ENCODE measurements at places on chromosomes 1 and 21.
A peak's percentile ranks its signal among the peaks of the same experiment; 100 is the strongest.

- no peak for DNase-seq
Measured at GRCh38 chr1:197312163-197312562, 44.1 kb downstream of the CRB1 start.

- no peak for DNase-seq
Measured at GRCh38 chr1:82052563-82052962, 251.8 kb downstream of the ADGRL2 start.

DNA sequence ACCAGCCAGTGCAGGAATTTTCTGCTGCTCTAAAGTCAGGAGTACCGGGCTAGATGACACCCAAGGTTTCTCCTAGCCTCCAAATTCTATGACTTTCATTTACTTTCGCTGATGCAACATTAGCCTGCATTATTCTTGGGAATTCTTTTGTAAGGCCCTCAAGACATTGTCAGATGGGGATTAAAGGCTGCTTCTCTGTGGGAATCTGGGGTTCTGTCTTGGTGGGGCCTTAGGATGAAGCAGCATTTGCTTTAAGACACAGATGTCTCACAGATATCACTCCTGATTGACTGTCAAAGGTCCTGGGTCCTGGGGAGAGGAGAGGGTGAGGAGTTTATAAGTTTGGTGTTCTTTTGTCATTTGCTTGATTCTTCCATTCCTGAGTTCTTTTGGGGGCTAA, 11.6 kb downstream of the PKP1 start:
- no peak for DNase-seq

DNA sequence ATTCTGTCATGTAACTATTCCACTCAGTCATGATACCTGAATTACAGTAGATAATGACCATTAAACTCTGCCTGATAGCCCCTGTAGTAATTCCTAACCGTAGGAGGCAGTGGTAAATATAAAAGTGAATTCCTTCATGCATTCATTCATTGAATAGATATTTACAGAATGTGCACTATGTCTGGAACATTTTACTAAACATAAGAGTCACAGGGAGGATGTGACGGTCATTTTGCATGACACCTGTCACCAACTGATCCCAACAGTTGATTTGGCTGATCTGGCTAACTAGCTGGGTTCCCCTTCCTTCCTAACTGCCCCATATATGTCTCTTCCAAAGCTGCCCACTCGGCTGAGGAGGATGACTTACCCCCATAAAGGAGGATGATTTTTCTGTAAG, 2.2 kb upstream of the RNPC3 start:
- DNase-seq: no peak

GRCh38 chr1:11184973-11185372, 4.2 kb upstream of the ANGPTL7 start:
- no peak for DNase-seq

DNA sequence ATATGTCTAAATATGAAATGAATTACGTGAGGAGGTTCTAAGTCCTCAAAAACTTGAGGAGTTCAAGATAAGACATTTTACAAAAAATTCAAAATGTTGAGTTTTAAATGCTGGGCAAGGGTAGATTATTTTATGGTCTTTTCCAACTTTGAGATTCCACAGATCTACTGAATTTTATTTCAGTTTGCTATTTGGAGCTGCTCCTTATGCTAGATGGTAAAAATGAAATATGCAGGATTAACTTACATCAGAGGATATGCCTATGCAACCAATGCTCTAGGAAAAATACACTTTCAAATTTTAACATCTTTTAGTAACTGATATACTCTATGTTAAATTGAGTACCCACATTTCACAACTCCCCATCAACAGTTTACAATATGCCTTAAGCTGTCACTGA, 83.1 kb downstream of the SCMH1 start:
- no peak for DNase-seq

- DNase-seq: no peak
Measured at GRCh38 chr1:181386951-181387350, 96.4 kb upstream of the CACNA1E start.

DNA sequence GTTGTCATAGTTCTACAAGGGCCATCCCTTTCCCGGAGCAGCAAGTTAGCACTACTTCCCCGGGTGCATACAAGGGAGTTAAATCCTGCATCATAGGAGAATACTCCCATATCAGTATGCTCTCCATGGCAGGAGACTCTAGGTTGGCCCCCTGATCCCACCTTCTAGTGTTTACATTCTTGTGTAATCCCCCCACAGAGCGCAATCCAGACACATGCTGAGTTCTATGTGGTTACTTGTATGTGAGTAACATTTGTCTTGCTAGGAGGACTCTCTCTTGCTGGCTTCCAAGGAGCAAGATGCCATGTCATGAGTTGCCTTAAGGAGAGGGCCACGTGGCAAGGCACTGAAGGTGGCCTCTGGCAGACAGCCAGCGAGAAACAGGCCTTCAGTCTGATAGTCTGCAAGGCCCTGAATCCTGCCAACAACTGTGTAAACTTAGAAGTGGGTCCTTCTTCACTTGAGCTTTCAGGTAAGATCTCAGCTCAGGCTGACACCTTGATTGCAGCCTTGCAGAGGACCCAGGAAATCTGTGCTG, 155.3 kb downstream of the CDC7 start:
- DNase-seq: no peak

DNA sequence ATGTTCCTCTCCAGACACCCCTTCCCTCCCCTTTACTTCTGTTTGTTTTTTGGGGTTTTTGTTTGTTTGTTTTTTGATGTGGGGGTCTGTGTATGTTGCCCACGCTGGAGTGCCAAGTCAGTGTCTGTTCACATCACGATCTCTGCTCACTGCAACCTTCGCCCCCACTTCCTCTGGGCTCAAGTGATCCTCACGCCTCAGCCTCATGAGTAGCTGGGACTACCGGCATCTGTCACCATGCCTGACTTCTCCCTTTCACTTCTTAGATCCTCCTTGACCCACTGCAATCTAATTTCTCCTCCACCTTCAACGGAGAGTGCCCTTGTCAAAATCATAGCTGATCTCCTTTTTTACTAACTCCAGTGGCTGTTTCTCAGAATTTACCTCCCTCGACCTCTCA, 100.7 kb upstream of the KIF26B start:
- peak; percentile 42 for DNase-seq

GRCh38 chr1:151783796-151784195, 6.5 kb downstream of the TDRKH start:
- no peak for DNase-seq

- DNase-seq: no peak
Measured at GRCh38 chr1:215489771-215490565, 77.1 kb upstream of the KCTD3 start.

DNA sequence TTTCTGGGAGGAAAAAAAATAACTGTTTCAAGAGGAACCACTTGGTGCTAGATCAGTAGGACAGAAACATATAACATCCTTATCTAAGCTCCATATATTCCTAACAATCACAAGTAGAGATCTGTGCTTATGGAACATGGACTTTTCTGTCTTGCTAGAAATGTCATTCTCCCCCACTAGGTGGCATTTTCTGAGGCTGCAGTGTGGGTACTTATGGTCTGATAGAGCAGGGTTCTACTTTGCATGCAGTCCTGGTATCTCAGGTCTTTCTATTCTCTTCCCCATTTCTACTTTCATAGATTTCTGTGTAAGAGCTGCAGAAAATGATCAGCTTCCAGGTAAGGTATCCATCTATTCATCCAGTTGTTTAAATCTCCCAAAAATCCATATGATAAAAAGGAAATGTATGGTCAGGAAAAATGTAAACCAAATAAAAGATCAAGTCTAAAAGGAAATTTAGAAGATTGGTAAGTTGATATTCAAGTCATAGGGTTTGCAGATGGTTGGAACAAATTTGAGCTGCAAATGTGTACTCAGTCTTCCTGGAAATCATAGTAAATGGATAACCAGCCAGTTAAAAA, 1.5 kb downstream of the ZNF684 start:
- peak; percentile 87 for DNase-seq

DNA sequence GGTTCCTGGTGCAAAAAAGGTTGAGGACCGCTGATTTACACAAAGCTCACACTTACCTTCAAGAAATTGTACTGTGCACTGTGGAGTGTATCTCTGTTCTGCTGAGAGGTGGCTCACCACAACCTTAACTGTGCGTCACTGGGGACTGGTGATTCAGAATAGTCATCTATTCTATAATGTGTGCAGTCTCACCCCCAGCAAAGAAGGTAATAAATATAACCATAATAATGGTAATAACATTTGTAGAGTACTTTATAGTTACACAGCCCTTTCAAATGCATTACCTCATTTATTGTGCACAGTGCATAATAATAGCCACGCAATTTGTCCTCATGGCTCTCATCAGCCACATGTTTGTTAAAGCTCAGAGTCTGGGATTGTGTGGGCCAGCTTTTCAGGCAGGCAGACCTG, 59.4 kb upstream of the DUSP10 start:
- DNase-seq: no peak

DNA sequence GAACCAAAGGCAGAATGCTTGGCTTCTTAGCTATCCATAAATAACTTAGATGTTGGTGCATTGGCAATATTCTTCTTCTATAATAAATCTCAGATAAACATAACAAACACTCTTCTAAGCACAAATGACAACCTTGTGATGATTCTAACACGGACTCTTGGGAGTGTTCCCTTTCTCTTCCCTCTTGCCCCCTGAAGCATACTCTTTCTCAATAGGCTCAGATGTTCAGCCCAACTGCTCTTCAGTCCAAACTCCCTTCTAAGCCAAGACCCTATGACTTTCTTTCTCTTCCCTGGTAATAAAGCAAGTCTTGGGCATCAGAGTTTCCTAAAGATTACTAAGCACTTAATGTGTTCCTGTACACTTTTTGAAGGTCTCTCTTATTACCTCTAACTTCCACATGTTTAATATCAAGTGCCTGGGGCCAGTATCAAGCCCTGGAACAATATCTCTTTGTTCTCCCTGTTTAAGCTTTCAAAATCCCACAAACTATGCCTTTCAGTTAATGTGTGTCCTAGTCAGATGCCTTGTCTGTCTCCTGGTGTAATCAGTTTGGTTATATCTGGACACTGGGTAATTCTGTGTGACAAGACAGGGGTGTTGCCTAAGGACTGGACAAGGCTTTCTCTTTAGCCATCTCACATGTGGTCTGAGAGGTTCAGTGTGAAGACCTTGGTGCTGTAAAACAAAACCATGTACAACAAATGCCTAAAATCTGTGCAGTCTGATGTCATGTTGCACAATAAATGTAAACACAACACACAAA, 92.9 kb upstream of the IVNS1ABP start:
- DNase-seq: no peak

GRCh38 chr1:154213274-154213673, 7.1 kb upstream of the CFAP141 start:
- no peak for DNase-seq

- DNase-seq: peak; percentile 25
Measured at GRCh38 chr21:38202811-38203210, 54.0 kb upstream of the KCNJ15 start.

- no peak for DNase-seq
Measured at GRCh38 chr1:190452272-190452848, 25.3 kb downstream of the BRINP3 start.

DNA sequence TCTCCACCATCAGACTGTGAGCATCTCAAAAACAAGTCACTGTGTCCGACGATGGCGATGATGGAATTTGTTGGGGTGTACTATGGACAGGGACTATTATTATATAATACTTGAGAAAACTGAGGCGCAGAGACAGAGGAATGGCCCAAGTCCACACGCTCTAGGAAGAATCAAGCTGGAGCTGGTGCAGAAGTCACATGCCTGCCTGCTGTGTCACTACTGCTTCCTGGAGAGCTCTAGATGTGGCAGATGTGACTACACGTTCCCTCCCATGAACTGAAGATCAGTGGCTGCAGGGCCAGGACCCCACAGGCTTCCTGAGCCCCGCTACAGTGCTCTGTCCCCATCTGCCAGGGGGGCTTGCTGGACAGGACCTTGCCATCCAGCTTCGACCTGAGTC, 56.9 kb downstream of the TRABD2B start:
- DNase-seq: no peak

- peak; percentile 70 for DNase-seq
Measured at GRCh38 chr1:147890177-147890790, 12.3 kb upstream of the GJA8 start.

GRCh38 chr21:39934895-39935294, 67.7 kb downstream of the PCP4 start:
- no peak for DNase-seq

GRCh38 chr1:30778154-30778978, 20.8 kb upstream of the LAPTM5 start:
- peak; percentile 37 for DNase-seq

- peak; percentile 15 for DNase-seq
Measured at GRCh38 chr1:10057343-10057742, 24.6 kb downstream of the UBE4B start.

- peak; percentile 58 for DNase-seq
Measured at GRCh38 chr1:8560611-8561544, 243.0 kb downstream of the SLC45A1 start.

- DNase-seq: no peak
Measured at GRCh38 chr1:172121081-172121717, 279.9 kb downstream of the DNM3 start.

DNA sequence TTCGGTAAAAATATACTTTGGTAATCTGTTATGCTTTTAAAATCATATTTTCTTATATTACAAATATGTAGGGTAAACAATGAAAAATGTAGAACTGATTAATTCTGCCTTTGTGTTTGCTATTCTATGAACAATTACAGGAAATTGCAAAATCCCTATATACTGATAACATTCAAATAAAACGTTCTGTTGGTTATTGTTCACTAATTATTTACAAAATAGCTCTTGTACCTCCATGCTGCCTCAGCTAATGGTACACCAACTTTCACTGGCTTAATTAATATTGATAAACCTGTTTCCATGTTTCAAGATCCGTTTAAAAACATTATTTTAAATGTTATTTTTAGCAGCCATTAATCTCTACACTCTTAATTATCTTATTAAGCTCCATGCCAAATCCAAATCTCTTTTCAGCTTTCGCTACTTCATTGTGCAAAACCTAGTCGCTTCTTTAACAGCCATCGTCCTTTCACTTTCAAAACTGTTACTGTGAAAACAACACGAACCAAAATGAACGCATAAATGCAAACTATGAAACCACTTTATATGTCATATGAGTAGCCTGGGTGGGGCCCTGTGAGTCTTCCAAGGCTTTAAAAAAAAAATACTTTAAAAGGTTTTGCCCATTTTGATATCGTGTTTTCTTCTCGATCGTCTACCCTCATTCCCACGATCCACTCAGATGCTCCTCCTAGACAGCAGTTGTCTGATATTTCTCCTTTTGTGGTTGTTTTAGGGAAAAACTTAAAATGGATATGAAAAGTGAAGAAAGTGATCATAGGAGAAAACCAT, 807.1 kb downstream of the USP25 start:
- no peak for DNase-seq

- DNase-seq: no peak
Measured at GRCh38 chr1:78650114-78650660, 556 bp downstream of the IFI44 start.

- DNase-seq: no peak
Measured at GRCh38 chr21:26099610-26100219, 70.9 kb downstream of the APP start.

GRCh38 chr1:71047635-71048607, at the start of gene PTGER3:
TSS of gene PTGER3 (minus strand) at chr1:71047816. CDS start at chr1:71047577, 239 bp downstream.
- no peak for DNase-seq

GRCh38 chr1:26064553-26064952, 2.9 kb downstream of the TRIM63 start:
- no peak for DNase-seq

- DNase-seq: peak; percentile 48
Measured at GRCh38 chr1:185155600-185156287, 1.0 kb downstream of the TRMT1L start.

Measured in NB4 (cell line).